Testis (tissue), 5 donors: ENCODE measurements at places on chromosomes 12 and 14. TPM values are rescaled to one million over a fixed set of nuclear protein-coding genes. Genes with fewer than 3 reads are reported as not detected.

DNA sequence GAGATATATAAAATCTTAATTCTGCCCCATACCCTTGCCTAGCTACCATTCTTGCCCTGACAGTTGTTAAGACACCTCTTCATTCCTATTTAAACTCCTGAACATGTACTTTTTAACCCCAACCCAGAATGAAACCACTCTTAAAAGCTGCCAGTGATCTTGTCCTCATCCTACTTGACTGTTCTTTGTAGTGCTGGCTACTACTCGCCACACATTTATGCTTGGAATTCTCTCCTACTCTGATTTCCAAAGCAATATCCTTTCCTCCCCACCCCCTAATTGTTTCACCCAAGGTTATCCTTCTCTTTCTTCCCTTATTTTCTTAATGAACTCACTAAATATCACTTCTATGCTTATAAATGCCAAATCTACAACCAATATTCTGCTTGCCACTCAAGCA is 4.1 kb downstream of the NFYB start:
- H3K27ac ChIP-seq, result no peak overlapping the region
- peaks cover 16% of the 10 kb centered on the region for H3K4me1 ChIP-seq
- no peaks in the 10 kb centered on the region for H3K36me3 ChIP-seq
- no peaks in the 10 kb centered on the region for H3K27me3 ChIP-seq
- no peak overlapping the region for H3K4me3 ChIP-seq

DNA sequence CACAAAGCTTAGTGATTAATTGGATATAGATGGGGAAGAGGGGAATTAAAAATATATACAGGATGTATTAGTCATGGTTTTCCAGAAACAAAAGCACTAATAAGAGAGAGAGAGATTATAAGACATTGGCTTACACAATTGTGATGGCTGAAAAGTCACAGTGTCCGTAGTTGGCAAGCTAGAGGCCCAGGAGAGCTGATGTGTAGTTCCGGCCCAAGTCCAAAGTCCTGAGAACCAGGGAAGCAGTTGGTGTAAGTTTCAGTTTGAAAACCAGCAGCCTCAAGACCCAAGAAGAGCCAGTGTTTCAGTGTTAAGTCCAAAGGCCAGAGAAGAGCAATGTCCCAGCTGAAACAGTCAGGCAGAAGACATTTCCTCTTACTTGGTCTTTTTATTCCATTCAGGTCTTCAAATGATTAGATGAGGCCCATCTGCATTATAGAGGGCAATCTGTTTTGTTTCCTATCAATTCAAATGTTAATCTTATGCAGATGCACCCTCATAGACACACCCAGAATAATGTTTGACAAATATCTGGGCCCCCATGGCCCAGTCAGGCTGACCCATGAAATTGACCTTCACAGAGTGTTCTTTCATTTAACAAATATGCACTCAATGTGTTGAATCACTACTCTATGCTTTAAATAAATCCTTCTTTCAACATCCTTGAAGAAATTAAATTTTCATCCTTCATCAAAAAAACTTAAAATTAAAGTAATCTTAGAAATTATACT is 67.2 kb upstream of the DIO2 start:
- H3K4me3 ChIP-seq, result no peak overlapping the region
- no peak overlapping the region for H3K27ac ChIP-seq
- no peak for DNase-seq

DNA sequence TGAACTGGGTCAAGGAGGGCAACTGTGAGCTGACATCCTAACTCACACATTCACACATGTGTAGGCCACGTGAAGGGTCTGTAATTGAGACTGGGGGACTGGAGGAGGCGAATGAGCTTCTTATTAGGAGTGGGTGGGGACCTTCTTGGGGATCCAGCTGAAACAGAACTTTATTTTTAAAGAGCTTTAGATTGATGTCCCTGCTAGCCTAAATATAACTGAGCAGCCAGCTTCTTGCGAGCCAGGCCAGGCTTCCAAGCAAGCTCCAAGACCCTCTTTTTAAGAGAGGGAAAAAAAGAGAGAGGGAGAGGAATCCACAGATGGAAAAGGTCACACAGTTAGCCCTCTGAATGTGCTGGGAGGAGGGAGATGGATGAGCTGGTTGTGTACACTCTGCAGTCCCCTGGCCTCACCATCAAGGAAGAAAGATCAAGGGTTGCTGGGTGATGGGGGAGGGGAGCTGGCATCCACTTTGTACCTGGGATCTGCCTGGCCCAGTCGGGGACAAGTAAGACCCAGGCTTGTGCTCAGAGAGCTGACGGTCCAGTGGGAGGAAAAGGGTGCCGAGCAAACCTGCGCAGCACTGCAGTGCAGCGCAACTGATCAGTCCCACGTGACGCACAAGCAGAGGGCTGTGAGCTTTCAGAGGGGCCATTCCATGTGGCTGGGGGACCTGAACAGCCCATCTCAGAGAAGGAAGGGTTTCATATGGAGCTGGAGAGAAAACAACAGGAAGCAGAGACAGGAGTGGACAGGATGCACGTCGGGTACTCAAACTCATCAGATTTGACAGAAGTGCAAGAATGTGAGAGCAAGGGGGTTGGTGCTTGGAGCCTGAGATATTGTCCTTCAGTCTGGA is 154.5 kb downstream of the ZFP36L1 start:
- H3K27me3 ChIP-seq, result no peaks in the 10 kb centered on the region
- H3K27ac ChIP-seq, result peak overlapping the region; percentile 83
- no peak overlapping the region for H3K4me3 ChIP-seq
- H3K36me3 ChIP-seq, result no peaks in the 10 kb centered on the region
- DNase-seq, result no peak

DNA sequence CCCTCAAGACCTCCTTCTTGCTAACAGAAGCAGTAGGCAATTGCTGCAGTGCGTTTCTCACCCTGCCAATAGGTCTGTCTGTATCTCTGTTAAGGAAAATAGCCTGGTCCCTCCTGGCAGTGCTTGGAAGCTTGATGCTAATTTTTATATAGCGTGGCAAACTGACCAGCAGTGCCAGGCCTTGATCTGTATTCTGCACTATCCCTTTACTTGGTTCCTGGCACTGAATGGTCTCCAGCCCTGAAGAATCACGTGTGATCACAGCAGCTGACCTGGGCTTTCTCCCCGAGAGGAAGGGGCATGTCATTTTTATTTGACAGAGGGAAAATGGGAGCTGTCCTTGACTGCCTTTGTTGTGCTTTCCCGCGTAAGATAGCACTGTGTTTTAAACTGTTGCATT is 48.7 kb upstream of the TRAF3 start:
- DNase-seq, result no peak
- H3K27ac ChIP-seq, result no peak overlapping the region
- H3K27me3 ChIP-seq, result no peaks in the 10 kb centered on the region
- no peaks in the 10 kb centered on the region for H3K36me3 ChIP-seq
- no peak overlapping the region for H3K4me3 ChIP-seq

DNA sequence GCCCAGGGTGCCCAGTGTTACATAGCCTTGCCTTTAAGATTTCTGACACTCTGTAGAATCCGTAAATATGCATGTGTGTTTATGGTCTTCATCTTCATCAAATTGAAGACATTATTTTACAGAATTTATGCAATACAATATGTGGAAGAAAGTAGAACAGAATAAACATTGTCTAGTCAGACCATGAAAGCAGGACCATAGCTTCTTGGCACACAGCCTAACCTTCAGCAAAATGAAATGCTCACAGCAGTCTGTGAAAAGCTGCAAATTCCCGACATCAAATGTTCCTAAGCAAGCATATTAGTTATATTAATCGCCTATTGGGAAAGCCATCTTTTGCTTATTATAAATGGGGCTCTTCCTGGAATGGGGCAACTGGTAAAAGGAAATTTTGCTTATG is 111.3 kb upstream of the GARIN2 start:
- H3K4me1 ChIP-seq, result no peaks in the 10 kb centered on the region
- no peak for DNase-seq
- no peaks in the 10 kb centered on the region for H3K36me3 ChIP-seq
- no peak overlapping the region for H3K27ac ChIP-seq
- no peak overlapping the region for H3K4me3 ChIP-seq
- no peaks in the 10 kb centered on the region for H3K27me3 ChIP-seq

DNA sequence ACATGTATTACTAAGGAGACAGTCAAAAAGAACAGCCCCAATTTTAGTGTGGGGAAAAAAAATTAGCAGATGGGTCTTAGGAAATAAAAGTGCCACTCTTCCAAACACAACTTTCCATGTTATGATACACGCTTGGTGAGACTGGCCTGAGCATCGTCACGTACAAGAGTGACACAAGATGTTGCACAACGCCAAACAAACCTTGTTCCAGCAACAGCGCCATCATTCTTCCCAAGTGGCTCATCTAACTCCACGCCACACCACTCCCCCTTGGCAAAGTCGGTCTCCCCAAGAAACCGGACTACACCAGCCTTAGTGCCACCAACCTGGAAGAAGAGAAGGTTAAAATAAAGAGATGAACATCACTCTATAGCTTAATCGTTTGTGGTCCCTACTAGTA is 58.7 kb downstream of the CLIP1 start:
- DNase-seq, result peak; percentile 0
- H3K4me1 ChIP-seq, result peaks cover 5% of the 10 kb centered on the region
- H3K27ac ChIP-seq, result no peak overlapping the region
- no peaks in the 10 kb centered on the region for H3K27me3 ChIP-seq

DNA sequence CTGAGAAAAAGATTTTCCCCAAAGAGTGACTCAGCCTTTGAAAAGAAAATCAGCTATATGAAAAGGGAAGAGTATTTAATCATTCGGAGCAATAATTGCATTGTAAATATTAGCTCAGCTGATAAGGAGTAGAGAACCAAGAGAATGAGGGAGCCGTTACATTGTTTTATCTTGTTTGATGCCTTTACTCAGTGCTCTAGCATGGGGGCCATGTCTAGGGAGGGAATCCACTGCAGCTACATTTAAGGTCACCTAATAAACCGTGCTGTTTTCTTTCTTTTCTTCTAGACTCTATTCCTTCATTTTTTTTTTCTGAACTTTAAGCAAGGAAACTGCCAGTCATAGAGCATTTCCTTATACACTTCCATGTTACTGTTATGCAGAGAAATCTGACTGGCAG is 447.0 kb downstream of the DIO2 start:
- no peaks in the 10 kb centered on the region for H3K4me1 ChIP-seq
- H3K27ac ChIP-seq, result no peak overlapping the region
- DNase-seq, result no peak
- no peaks in the 10 kb centered on the region for H3K27me3 ChIP-seq
- H3K4me3 ChIP-seq, result no peak overlapping the region

DNA sequence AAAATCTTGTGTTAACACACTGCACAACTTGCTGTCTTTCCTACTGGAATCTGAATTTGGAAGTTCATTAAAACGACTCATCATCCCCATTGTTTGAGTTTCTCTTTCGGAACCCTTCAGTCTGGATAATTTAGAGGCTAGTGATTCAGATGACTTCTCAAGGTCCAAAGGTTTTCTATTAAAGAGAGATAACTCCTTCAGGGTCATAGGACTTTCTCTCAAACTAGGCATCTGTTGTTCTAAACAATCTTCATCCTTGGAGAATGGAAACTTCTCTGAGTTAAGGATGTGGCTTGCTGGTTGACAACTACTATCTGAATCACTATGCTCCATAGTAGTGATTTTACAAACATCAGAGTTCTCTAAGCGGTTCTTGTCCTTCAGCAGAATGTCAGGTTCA is 4.4 kb downstream of the MLH3 start:
- H3K4me1 ChIP-seq, result peaks cover 20% of the 10 kb centered on the region
- H3K27me3 ChIP-seq, result no peaks in the 10 kb centered on the region
- H3K27ac ChIP-seq, result no peak overlapping the region
- H3K36me3 ChIP-seq, result no peaks in the 10 kb centered on the region

- peak; percentile 66 for DNase-seq
- no peak overlapping the region for H3K4me3 ChIP-seq
- no peak overlapping the region for H3K27ac ChIP-seq
- H3K27me3 ChIP-seq, result no peaks in the 10 kb centered on the region
These were observed 54.0 kb downstream of the PRIMA1 start for GRCh38 chr14:93734086-93734822.

GRCh38 chr14:43356979-43357545 is 1150.0 kb downstream of the FSCB start:
- H3K4me3 ChIP-seq, result no peak overlapping the region
- H3K36me3 ChIP-seq, result no peaks in the 10 kb centered on the region
- no peak for DNase-seq
- no peaks in the 10 kb centered on the region for H3K4me1 ChIP-seq
- no peaks in the 10 kb centered on the region for H3K27me3 ChIP-seq
- H3K27ac ChIP-seq, result no peak overlapping the region

- no peak overlapping the region for H3K4me3 ChIP-seq
- no peak for DNase-seq
- H3K27me3 ChIP-seq, result no peaks in the 10 kb centered on the region
- no peak overlapping the region for H3K27ac ChIP-seq
- no peaks in the 10 kb centered on the region for H3K36me3 ChIP-seq
These were observed 20.5 kb downstream of the SLC38A2 start for GRCh38 chr12:46351886-46352650.

GRCh38 chr14:45893127-45893526 is 640.1 kb upstream of the MIS18BP1 start:
- no peaks in the 10 kb centered on the region for H3K27me3 ChIP-seq
- H3K4me1 ChIP-seq, result no peaks in the 10 kb centered on the region
- no peak overlapping the region for H3K4me3 ChIP-seq
- no peak overlapping the region for H3K27ac ChIP-seq

DNA sequence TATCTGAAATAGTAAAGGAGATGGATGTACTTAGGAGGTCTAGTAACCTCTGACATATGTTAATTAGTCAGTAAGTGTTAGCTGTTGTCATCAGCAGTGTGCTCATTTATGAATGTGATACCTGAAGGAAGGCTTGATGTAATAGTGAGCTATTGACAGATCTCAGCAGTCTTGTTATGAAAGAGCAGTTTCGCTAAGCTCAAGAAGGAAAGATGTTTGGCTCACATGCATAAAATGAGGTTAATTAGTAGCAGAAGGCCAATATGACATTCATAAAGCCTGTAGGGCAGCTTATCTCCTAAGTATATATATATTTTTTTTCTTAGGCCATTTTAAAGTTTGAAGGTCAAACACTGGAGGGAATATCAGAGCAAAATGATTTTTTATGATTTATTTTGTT is 2.8 kb downstream of the FAM234B start:
- no peak overlapping the region for H3K27ac ChIP-seq
- no peaks in the 10 kb centered on the region for H3K4me1 ChIP-seq
- DNase-seq, result no peak
- H3K36me3 ChIP-seq, result no peaks in the 10 kb centered on the region
- H3K27me3 ChIP-seq, result no peaks in the 10 kb centered on the region

The BEST3 gene
- 9.8 TPM for polyA plus RNA-seq

The MAP1LC3B2 gene
- 2.1 TPM for polyA plus RNA-seq

The TC2N gene
- 17.2 TPM for polyA plus RNA-seq

The SLC25A21 gene
- 4.4 TPM for polyA plus RNA-seq

The ESPL1 gene
- 30.5 TPM for polyA plus RNA-seq

The CLEC4A gene
- polyA plus RNA-seq, result 1.9 TPM

The RPGRIP1 gene
- 110 TPM for polyA plus RNA-seq

The PRB2 gene
- 1.3 TPM for polyA plus RNA-seq

The PTPRB gene
- 5.3 TPM for polyA plus RNA-seq

The TRIM9 gene
- 2.1 TPM for polyA plus RNA-seq
